NK-92 treated with Interleukin-12 subunit alpha and Interleukin-12 subunit beta, amount 100 ng/mL, for 24 hours (cell line): ENCODE measurements at places on chromosomes 7 and 10.

DNA sequence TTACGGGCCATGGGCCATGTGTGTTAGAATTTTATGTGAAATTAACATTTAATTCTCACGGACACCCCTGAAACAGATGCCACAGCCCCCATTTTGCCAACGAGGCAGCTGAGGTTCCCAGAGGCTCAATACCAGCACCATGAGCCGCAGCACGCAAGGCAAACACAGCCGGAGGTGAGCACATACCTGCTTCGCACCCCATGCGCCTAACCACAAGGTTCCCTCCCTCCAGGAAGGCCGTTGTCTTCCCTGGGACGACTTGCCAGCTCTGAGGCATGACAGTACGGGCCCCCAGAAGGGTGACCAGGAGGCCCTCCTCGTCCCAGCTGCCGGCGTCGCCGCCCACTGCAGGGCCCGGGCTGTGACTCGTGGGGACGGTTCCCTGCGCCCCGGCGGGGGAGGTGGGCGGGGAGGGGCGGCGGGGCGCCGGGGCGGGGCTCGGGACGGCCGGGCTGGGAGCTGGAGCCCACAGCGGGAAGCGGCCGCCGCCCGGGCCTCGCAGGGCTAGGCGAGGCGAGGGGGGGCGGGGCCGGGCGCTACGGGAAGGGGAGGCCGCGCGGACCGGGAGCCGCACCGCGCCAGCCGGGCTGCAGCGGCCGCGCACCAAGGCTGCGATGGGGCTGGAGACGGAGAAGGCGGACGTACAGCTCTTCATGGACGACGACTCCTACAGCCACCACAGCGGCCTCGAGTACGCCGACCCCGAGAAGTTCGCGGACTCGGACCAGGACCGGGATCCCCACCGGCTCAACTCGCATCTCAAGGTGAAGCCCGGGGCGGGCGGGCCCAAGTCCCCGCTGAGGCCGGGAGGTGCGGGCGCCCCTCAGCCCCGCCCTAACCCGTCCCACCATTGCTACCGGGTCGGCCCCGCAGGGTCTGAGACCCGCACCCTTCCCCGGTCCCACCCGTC is at the start of gene CAV2:
CAV2 (plus strand) TSS at position 571 of the 910 bp plus-strand sequence; CDS start at position 615, 44 bp downstream.
- no peak for DNase-seq

- no peak for DNase-seq
These were observed 76.8 kb upstream of the PRKG1 start for GRCh38 chr10:50997461-50997860.

- no peak for DNase-seq
These were observed 8.4 kb downstream of the TCF7L2 start for GRCh38 chr10:112958275-112958995.

- DNase-seq = no peak
These were observed 46.1 kb upstream of the ZMIZ1 start for GRCh38 chr10:79022565-79023230.

- no peak for DNase-seq
These were observed 10.5 kb upstream of the EDRF1 start for GRCh38 chr10:125708971-125709503.

DNA sequence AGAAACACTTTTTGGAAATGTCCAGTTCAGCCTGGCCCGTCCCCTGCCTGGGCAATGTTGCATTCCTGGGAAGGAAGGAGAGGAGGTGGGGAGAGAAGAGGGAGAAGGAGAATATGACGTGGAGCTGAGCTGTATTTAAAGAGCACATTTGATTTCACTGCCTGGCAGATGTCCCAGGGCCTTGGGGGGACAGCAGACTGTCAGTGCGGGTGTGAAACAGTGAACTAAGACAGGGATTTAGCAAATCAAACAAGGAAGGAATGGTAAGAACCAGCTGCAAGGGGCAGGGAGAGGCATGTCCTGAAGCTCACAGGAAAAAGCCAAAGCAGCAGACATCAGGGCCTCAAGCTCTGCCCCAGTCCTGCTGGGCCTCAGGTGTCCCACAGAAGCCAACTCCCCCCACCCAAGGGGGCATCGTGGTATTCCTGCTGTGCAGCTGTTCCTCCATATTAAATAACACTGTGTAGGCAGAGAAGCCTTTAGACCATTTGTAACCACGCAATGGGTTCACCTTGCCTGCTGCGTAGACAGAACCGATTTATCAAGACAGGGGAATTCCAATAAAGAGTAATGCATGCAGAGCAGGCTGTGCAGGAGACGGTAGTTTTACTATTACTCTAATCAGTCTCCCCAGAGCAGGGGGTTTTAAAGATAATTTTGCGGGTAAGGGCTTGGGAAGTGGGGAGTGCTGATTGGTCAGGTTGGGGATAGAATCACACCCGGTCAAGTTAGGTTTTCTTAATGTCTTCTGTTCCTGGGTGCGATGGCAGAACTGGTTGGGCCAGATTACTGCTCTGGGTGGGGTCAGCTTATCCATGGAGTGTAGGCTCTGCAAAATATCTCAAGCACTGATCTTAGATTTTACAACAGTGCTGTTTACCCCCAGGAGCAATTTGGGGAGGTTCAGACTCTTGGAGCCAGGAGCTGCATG is 18.3 kb downstream of the LEP start:
- DNase-seq = no peak

GRCh38 chr10:22301193-22301592 is 15.0 kb upstream of the COMMD3 start:
- no peak for DNase-seq

- peak; percentile 12 for DNase-seq
These were observed 117.4 kb downstream of the INPP5A start for GRCh38 chr10:132654708-132655661.

DNA sequence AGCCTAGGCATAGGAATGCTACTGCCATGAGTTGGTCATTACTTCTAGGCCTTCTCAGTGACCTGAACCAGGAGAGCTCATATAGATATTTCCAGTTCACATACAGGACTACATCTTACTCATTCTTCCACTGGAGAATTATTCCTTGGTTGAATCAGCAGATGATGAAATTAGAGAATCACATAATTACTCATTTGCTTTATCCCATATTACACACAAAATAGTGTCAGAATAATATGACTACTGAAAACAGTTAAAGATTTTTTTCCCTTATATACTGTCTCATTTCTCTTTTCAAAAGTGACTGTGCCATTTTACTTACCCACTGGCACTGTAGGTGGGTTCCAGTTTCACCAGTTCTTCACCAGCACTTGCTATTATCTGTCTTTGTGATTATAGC is 18.5 kb downstream of the BMS1 start:
- no peak for DNase-seq

GRCh38 chr10:86167762-86168128 is 198.8 kb downstream of the GRID1 start:
- no peak for DNase-seq

- no peak for DNase-seq
These were observed 33.0 kb upstream of the UNC5B start for GRCh38 chr10:71179382-71179781.

DNA sequence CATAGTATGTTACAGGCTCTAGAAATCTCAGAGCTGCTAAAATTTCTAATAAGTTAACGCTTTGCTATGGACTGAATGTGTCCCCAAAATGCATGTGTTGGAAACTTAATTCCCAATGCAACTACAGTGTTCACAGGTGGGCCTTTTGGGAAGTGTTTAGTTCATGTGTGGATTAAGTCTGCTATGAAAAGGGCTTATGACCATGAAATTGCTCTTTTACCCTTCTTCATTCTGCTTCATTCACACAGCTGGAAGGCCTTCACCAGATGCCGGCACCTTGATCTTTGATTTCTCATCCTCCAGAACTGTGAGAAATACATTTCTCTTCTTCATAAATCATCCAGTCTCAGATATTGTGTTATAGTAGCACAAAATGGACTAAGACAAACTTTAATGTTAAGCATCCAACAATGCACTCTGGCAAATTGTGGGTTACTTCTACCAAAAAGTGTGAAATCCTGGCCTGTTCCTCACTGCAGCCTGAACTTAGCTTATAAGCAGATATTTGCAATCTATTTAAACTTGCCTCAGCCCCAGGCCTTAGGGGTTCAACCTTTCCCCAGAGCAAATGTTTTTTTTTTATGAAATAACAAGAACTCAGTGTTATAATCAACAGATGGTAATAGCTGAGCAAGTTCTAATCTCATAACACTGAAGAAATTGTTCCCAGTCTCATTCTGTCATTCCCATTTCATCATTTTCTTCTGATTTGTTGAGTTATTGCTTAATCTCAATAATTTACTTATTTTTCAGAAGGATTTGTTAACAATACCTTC is 523.6 kb downstream of the KIF20B start:
- no peak for DNase-seq

DNA sequence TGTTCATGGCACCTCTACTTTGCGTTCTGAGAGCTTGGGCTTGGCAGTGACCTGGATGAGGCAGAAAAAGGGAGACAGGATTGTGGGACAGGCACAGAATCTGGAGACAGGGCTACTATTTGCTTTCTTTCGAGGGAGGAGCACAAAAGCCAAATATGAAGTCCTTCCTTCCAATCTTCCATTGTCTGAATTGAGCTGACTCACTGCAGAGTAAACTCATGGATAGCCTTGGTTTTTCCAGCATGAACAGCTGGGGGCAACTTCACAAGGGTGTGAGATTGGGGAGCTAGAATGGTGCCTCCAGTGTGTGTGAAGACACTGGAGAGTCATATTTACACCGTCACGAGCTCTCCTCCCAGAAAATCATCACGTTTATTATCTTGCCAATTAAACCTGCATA is 55.6 kb upstream of the NRP1 start:
- no peak for DNase-seq

DNA sequence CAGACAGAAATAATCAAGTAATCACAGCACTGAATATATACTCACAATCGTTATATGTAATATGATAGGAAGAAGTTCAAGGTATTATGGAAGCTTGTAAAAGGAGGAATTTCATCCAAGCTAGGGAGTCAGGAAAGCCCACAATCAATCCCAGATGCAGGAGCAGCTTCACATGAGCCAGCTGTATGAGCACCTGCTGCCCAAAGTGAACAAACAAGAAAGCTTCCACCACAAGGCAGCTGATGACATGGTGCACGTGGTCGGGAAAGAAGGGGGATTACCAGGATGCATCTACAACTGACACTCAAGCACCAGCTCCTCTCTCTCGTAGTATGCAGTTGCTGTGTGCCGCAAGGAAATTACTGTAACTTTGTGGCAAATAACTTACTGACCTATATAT is 225.2 kb downstream of the XPNPEP1 start:
- DNase-seq = no peak

DNA sequence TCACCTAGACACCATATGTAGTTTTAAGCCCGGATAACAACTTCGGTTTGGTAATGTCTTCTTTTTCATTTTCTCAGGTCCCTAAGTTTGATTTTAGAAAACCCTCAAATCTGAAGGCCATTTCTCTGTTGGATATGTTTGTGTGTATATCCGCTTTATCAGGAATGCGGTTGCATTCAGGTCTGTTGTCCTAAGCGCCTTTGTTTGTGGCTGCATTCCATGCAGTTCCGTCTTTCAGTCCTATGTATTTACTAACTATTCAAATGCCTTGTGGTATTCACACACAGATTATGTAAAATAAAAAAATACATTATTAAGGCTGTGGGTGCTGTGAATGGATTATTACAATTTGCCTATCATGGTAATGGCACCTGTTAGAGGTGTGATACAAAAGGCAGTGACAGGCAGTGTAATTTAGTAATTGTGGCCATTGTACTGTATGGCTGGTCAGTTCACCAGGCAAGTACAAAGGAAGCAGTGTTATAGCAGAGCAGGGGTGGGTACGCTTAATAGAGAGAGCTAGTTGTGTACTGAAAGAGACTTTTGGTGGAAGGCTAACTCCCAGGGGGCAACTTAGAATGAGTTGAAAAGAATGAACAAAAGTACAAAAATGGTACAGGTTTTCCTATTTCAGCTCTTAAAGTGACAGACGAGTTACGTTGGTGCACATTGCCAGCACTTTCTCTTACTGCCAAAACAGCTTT is 136.4 kb downstream of the VTI1A start:
- DNase-seq = no peak

DNA sequence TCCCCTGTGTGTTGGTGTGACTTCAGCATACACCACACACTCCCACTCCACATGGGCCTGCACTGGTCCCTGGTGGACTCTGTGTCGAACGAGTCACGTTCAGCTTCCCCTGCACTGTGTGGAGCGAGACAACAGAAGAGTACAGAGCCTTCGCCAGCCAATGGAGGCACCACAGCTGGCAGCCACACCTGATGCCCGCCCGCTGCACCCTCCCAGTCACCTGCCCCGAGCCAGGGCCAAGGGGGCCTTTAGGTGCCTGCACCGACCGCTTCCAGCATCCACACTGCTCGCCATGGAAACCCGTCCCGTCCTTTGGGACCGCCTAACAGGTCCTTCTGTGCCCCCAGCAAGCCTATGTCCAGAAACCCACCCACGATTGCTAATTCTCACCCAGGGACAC is 9.2 kb downstream of the FOXL3 start:
- no peak for DNase-seq

DNA sequence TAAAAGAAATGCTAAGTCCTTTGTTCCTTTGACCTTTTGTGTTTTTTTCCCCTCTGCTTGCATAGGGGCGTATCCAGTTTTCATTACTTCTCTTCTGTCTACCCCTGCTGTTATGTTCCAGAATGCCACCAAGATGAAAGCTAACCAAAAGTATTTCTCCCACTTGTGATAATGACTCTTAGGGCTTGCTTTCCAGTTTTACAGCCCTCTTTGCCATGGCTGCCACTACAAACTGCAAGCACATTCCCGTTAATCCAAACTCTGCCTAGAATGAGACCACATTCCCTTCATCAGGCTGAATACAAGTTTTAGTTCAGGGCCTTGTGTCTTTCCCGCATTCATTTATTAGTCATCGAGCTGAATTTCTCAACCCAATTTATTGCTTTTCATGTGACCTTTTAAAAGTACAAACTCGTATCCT is 23.6 kb upstream of the CD36 start:
- no peak for DNase-seq

DNA sequence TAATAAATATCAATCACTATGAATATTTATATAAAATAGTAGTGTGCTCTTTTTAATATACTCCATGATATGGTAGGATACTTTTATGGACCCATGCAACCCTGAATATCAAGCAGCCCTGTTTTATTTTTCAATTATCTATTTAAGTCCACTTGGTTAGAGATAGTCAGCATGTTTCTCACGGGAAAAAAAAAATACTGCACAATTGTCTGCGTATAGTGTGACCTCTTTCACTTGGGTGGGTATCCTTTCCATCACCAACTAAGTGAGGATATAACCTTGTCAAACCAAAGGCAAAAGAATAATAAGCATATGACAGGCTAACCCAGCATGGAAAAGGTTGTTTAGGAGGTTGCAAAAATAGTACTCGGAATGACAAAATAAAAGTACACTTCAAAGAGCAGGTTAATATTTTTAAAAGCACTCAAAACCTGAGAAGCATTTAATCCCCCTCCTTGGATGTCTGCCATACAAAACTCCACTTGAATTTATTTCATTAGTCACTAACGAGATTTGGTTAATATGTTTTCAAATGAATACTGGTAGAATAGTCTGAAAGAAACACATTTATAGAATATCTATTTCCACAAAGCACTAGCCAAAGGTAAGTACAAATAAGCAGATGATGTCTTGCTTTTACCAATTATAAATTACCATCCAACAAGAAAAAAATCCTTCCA is 76.5 kb downstream of the IMMP2L start:
- DNase-seq = no peak
